Renal pelvis (tissue), 12 donors: ENCODE measurements at places on chromosomes 6 and 20. TPM values are rescaled to one million over a fixed set of nuclear protein-coding genes. Genes with fewer than 3 reads are reported as not detected.

DNA sequence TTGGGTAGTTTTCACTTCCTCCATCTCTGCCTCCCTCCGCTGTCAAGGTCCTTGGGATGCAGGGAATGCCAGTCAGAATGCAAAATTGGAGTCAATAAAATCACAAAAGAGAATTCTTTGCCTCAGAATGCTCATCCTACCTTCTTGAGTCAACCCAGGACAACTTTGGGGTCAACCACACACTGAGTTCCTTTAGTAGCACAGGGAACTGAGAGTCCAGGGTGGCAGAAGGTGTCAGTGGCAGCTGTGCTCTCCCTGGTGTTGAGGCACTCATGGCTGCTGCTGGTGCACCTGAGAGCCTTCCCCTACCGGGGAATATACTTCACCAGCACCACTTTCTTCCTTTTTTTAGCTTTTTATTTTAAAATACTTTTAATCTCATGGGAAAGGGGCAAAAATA, 829 bp upstream of the NOTCH4 start:
- DNase-seq, result no peak

DNA sequence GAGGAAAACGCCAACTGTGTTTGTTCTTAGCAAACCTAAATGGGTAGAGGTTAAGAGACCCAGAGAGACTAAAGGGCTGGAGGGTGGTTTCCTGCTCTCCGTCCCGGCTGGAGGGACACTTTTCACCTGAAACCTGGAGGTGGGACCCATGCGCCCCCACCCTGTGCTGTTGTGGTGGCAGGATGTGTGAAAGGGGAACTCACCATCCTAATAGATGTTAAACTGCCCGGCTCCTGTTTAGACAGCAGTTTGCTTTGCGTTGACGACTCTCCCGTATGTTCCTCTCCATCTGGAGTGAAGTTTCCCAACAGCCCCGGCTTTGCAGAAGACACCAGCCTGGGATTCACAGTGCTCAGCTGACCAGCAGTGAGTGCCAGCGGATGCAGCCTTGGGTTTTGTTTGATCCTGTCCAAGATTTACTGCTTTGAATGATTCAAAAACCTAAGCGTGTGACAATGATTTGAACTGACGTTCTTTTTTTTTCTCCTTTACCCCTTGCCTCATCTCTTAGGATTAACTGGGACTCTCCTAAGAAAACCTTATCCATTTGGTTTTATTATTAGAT, 66.0 kb downstream of the CDH4 start:
- no peak for DNase-seq

Gene HTR1E
- 0.50 TPM for polyA plus RNA-seq

Gene LY6G6D
- polyA plus RNA-seq, result not detected

DNA sequence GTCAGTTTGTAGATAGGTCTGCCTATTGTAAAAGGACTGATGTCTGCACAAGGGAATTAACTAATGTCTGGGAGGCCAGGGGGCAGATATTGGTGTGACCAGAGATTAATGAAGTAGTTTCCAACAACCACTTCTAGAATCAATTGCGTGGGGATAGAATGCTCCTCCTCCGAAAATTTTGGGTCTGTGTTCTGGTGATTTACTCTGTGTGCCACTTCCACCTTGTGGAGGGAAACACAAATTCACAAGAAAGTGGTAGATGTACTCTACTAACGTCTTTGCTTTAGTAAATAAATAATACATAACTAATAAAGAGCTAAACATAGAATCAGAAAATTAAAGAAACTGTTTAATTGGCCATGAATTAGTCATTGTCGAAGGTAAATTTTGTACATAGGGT, 25.5 kb downstream of the TMEM14A start:
- DNase-seq, result no peak

DNA sequence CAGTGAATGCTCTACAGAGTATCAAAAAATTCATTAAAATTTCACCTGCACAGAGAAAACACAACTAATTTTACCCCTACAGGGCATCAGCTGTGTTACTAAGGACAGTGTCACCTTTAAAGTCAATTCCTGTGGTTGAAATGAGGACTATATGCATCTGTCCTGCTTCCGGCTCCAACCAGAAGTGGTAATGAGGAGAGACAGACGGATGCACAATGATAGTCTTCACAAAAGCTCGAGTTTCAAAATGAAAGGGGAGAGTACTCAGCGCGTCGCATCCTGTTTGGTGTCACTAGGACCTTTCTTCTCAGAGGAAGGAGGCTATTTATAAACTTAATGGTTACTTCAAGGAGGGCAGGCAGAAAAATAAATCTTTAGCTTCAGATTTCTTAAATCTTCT, 86.5 kb downstream of the LYRM4 start:
- DNase-seq, result peak; percentile 73

GRCh38 chr6:6178795-6179194, 141.7 kb downstream of the F13A1 start:
- no peak for DNase-seq

GRCh38 chr6:111201764-111202163, 114.5 kb downstream of the SLC16A10 start:
- DNase-seq, result no peak

DNA sequence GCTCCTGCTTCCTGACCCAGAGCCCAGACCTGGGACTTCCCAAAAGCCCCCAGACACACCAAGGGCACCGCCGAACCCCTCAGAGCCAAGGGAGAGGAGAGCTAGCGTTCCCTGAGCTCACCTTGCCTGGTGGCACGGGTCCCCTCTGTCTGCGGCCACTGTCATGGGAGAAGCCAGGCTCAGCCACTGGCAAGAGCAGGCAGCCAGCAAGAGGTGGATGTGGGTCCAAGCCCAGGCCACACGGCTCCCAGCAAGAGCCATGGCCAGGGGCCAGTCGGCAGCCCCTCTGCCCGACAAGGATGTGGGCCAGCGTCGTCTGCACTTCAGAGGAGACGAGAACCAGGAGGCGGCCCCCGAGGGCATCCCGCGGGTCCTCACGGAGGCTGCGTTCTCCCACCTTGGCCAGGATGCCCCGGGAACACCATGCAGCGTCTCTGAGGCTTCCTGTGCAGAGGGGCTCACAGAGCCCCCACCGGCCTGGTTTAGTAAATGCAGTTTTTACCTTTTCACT, 2.2 kb upstream of the PPDPF start:
- no peak for DNase-seq

GRCh38 chr6:25370178-25371036, 91.2 kb downstream of the CARMIL1 start:
- DNase-seq, result no peak

Gene PEDS1
- polyA plus RNA-seq, result 28.0 TPM

Gene RIPOR3
- polyA plus RNA-seq, result 8.0 TPM

DNA sequence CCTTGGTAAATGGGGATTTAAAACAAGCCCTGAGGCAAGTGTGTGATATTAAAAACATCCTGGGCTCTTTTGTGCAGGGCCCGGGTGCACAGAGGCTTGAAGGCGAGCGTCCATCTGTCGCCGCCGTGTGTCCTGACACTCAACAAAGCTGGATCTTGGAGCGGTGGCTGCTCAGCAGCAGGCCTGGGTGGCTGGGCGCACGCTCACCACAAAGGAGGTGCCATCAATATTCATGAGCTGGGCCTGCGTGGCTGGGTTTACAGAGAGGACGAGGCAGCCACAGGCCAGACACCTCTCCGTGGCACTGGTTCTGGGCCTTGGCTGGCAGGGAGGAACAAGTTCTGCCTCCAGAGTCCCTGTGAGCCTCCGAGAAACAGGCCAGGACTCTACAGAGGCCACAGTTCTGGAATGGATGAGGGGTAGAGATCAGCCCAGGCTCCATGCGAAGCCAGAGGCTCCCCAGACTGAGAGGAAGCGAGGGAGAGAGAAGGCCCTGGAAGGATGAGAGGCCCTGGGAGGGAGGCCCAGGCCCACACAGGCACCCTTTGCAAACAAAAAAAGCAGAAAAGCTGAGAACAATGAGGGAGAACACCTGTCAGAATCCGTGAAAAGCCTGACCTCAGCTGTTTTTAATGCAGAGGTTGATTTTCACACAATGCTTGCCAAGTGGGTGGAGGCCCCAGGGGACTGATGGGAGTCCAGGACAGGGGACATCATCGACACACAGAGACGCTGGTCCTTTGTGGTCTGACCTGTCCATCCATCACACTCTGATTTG, 21.9 kb downstream of the BHLHE23 start:
- no peak for DNase-seq

Gene RAD21L1
- polyA plus RNA-seq, result not detected

Gene KCNG1
- 5.7 TPM for polyA plus RNA-seq

DNA sequence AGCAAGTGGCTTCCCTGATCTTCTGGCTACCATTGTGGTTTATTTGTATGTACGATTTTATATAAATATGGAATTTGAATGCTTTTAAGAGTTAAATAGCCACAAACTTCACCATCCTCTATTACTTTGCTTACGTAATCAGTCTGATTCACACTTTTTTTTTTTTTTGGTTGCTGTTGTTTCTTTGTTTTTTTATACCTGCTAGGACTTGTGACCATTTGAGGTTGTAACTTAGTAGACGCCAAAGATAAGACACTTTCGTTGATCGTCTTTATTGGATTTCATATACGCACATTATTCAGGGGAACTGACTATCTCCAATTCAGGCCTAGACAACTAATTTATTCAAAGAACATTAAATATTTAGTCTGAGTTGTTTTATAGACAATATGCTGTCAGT, 559.0 kb downstream of the CBLN4 start:
- no peak for DNase-seq

Gene UBE2C
- 78.8 TPM for polyA plus RNA-seq

- DNase-seq, result no peak
Observed at GRCh38 chr6:22043284-22043962, 253.4 kb downstream of the PRL start.

- DNase-seq, result no peak
Observed at GRCh38 chr6:88616380-88616779, 347.0 kb downstream of the RNGTT start.

- no peak for DNase-seq
Observed at GRCh38 chr6:26329763-26330511, 35.1 kb upstream of the BTN3A2 start.

GRCh38 chr6:30700340-30700739, 9.6 kb upstream of the NRM start:
- no peak for DNase-seq
